Epithelial cell of umbilical artery (primary cell): ENCODE measurements at places on chromosomes 2 and 18. TPM values are rescaled to one million over a fixed set of nuclear protein-coding genes. Genes with fewer than 3 reads are reported as not detected.

The ABCG5 gene
- not detected in 2 replicates for total RNA-seq

The FASTKD1 gene
- total RNA-seq, result 23.4 and 35.9 TPM in 2 replicates

The UBE2E3 gene
- total RNA-seq, result 56.7 and 90.6 TPM in 2 replicates

The IL18RAP gene
- total RNA-seq, result not detected in 2 replicates

The SEMA4F gene
- total RNA-seq, result 4.2 and 4.7 TPM in 2 replicates
